ENCODE measurements at places on chromosomes 6 and 20.

GRCh38 chr6:167797011-167797471 is 29.7 kb upstream of the AFDN start:
- DNase-seq: no peak

DNA sequence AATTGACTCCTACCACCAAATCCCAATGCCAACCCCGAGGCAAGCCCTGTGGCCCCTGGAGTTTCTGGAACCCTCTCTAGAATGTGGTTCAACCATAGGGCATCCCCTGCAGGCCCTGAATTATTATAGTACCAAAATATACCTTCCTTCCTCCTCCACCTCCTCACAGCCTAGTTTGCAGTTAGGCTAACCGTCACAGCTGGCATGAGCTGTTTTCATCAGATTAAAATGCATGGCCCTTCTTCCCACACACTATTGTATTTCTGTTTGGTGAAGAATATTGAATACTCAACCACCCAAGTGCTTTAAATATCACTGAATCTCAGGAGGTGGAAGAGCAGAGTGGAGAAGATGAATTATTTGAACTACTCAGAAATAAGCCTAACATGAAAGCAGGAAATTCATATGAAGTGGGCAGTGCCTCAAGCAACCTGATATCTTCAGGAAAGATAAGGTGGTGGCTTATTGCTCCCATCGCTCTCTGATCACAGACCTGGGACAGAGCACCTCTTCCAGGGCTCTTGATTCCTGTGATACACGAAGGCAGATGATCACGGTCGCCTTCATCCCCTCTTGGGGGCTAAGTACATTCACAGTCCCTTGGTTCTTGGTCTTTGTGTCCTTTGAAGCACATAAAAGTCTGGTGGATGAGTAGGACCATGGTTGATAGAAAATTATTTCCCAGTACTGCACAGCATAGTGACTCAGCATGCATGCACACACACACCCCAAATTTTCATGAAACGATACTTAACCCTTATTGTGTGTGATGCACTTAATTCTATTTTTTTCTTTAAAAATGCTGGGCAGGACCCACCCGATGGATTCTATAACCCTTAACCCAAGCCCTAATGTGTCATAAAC is 90.9 kb downstream of the PSMG4 start:
- no peak for DNase-seq

GRCh38 chr20:6636209-6637159 is 131.0 kb upstream of the BMP2 start:
- DNase-seq: no peak

GRCh38 chr20:52379723-52380336 is 188.3 kb upstream of the ZFP64 start:
- peak; percentile 46 for DNase-seq

- DNase-seq: no peak
These were observed 90.7 kb downstream of the PLG start for GRCh38 chr6:160792708-160793107.

- no peak for DNase-seq
These were observed 8.1 kb downstream of the PTPRK start for GRCh38 chr6:128512296-128512695.

DNA sequence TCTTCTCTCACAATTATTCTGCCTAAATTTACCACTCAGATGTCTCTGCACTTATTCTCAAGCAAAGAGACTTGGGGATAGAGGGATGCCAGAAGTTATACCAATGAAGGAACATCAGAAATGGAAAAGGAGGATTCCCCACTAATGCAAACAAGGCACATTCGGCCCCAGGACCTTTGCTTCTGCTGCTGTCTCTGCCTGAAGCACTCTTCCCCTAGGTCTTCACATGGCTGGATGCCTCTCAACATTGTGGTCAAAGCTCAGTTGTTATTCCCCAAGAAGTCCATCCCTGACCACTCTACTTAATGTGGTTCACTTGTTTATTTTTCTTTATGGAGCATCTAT is 508.7 kb downstream of the DOK5 start:
- no peak for DNase-seq

- DNase-seq: no peak
These were observed 14.5 kb downstream of the CHMP4B start for GRCh38 chr20:33825340-33826269.

GRCh38 chr20:33148040-33148439 is 19.9 kb upstream of the BPIFA2 start:
- no peak for DNase-seq

DNA sequence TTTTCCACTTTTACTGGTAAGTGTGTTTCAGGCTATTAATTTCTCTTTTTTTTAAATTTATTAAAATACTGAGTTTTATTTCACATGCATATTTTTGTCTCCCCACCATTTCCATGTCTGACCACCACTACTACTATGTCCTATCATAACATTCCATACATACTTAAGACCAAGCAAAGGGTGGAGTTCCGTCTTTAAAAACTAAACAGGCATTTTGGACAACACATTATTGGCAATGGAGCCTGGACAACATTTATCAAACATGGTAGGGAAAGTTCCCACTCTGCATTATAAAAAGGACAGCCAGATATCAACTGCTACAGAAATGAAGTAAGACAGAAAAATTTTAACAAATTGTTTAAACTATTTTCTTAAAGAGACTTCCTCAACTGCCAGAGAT is 91.9 kb downstream of the LMBRD1 start:
- DNase-seq: no peak

DNA sequence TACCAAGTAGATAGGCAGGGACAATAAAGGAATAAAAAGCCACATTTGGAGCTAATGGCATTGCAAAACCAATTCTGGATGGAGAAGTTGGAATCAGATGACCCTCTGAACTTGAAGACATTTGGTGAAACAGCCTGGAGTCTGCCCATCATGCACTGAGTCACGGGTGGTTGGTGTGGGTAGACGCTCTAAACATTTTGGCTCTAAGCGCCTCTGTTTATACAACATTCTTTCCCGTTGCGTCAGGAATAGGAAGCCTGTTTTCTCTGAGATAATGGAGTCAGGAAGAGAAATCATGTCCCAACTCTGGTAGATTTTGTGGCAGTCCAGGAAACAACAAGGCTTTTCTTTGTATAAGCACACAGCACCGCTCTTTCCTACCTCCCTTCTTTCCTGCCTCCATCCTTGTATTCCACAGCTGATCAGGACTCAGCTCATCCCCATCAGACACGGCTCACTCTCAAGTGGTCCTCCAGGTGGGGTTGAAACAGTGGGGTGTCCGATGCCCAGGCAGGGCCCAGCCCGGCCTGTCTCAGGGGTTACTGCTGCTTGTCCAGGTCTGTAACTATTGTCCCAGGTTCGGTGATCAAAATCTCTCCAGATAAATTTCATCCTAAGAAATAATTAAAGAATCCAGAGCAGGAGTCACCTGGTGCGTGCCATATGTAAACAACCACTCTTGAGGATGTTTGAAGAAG is 12.1 kb upstream of the RAMACL start:
- DNase-seq: no peak

DNA sequence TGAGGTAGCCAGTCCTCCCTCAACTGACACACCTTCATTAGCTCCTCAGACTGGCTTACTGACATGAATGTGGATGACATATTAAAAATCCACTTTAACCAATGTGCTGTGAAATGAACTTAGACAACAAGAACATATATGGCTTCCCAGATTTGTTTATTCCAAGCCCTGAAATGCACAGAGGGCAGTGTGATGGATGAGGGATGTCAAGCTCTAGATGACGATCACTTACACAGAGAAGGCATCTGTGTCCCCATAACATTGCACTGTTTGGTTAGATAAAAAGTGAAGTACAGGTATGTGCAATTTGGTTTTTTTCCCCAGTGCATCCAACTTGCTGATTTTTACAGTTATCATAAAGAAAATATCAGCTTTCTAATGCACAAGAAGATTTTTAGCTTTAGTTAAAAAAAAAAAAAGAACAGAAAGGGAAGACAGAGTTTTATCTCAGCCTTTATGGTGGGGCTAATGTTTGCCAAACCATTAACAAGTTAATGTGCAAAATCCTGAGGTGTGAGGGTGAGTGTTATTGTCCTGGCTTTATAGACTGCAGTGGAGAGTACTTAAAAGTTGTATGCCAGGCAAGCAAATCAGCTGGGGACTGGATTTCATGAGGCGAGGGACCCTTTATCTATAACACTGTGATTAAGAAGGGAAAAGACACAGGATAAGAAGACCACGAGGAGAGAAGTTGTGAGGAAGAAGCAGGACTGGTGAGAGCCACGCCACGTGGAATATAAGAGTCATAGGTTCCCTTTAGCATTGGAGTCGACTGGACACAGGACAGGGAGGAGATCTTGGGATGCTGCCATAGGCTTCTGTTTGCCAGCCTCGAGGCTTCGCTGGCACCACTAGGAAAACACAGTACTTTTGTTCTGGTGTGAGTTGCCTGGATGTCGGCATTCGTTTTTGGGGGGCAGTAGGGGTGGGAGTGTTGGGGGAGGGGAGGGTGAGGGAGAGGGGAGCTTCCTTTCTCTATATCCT is 90.0 kb upstream of the BACH2 start:
- DNase-seq: no peak

DNA sequence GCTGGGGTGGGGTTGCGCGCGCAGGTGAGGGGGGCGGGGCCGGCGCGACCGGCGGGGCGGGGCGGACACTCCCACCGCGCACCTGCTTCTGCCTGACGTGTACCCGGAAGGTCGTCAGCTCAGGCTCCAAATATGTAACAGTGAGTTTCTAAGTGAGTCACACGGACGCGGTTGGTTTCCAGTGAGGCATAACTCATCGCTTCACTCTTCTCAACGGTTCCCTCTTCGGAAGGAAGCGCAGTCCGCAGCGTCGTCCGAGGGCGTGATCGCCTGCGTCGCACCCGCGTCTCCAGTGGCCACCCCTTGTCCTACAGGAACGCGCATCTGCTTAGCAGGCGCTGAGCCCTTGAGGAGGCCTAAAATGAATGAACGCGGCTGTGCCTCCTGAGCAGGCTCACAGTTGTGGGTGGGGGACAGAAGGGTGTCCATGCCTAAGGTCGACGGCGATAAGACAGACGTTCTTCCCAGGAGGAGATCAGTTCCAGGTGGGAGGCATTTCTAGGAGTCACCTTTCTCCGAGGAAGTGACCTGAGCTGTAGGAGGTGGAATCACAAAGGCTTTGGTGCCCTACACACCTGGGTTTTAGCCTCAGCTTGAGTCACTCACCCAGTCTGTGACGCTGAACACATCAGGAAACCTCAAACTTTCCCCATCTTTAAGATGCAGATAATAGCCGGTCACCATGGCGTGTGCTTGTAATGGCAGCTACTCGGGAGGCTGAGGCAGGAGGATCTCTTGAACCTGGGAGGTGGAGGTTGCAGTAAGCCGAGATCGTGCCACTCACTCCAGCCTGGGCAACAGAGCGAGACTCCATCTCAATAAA is 50.9 kb upstream of the EZR start:
- DNase-seq: peak; percentile 83

GRCh38 chr20:7841971-7842310 is 98.3 kb downstream of the HAO1 start:
- DNase-seq: no peak

- no peak for DNase-seq
These were observed 22.7 kb upstream of the KIF25 start for GRCh38 chr6:167974640-167975344.

GRCh38 chr6:17580518-17581048 is 19.5 kb upstream of the FAM8A1 start:
- DNase-seq: no peak

GRCh38 chr6:13872681-13873080 is 52.1 kb upstream of the RNF182 start:
- DNase-seq: peak; percentile 3

- no peak for DNase-seq
These were observed 64.2 kb downstream of the SGK1 start for GRCh38 chr6:134253681-134254080.

GRCh38 chr6:144365271-144365670 is 80.1 kb downstream of the UTRN start:
- no peak for DNase-seq

- DNase-seq: no peak
These were observed 27.0 kb downstream of the ZNF292 start for GRCh38 chr6:87182321-87182720.

DNA sequence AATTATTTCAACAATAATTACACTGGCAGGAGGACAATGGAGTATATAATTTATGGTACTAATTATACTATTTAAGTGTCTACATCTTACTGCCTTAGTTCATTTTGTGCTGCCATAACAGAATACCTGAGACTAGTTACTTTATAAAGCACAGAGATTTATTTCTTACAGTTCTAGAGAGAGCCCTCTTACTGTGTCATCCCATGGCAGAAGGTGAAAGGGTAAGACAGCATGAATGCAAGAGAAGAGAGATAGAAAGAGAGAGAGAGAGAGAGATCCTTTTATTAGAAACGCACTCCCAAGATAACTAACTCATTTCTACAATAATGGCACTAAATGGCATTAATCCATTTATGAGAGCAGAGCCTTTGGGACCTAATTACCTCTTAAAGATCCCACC is 314.7 kb downstream of the EPM2A start:
- no peak for DNase-seq

DNA sequence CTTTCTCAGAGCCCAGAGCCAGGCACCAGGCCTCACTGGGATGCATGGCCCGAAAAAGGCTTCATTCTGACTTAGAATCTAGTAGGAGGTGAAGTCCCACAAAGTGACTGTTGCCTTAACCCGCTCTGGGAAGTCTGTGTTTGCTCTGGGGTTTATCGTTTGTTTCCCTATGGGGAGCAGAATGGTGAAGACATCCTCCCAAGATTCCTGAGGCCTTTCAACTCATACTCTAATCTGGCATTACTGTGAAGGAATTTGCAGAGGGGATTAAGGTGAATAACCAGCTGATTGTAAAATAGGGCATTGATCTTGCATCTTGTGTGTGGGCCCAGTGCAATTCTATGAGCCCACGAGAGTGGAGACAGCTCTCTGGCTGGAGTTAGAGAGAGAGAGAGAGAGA is 67.8 kb downstream of the CDH26 start:
- DNase-seq: no peak

DNA sequence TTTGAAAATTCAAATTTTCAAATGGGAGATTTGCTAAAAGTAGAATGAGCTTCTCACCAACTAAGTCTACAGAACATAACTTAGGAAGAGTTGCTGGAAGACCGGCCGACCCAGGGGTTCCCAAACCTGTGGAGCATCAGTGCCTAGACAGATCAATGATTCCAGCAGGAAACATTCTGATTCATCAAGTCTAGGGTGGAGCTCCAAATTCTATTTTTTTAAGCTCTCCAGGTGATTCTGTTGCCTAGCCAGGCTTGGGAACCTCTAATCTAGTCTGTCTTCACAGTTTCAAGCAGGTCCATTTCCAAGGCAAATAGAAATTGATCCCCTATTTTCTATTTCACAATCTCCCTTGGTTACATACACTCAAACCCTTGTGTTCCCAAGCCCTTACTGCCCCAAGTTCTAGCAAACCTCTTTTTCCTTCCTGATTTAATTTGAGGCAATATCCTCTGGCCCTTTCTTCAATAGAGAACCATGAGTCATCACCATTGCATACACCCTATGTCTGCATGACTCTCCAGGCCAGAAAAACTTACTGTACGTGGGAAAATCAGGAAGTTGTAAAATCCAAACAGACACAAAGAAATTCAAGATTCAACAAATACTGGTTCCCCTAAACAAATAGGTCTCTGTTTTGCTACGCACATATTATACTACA is 8.9 kb downstream of the ATXN1 start:
- no peak for DNase-seq

GRCh38 chr6:43679057-43679456 is 8.5 kb downstream of the MRPS18A start:
- DNase-seq: no peak

All from CD4-positive, alpha-beta T cell treated with Interleukin-10 for 1 hour (primary cell).